ENCODE measurements at places on chromosomes 2 and 18.

DNA sequence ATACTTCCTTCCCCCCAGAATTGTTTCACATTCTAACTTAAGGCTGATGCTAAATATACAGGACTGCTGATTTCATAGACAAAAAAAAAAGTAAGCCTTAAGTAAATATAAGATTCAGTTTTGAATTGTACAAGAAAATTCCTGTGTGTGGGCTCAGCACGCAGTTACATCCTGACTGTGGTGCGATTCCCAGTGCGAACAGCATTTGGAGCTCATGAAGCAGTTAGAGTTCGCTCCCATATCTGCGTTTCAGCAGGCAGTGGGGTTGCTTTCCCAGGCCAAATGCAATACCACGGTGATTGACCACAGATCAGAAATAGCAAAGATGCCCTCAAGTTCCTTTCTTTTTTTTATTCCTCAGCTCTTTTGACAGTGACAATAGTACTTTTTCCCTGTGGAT is 75.6 kb downstream of the SATB2 start:
- DNase-seq, result no peak

- no peak for DNase-seq
Measured at GRCh38 chr2:68744366-68744912, 9.8 kb downstream of the ARHGAP25 start.

- peak; percentile 65 for DNase-seq
Measured at GRCh38 chr2:237603718-237604362, 13.3 kb upstream of the RAB17 start.

- no peak for DNase-seq
Measured at GRCh38 chr18:23143016-23143814, 7.9 kb downstream of the CABLES1 start.

DNA sequence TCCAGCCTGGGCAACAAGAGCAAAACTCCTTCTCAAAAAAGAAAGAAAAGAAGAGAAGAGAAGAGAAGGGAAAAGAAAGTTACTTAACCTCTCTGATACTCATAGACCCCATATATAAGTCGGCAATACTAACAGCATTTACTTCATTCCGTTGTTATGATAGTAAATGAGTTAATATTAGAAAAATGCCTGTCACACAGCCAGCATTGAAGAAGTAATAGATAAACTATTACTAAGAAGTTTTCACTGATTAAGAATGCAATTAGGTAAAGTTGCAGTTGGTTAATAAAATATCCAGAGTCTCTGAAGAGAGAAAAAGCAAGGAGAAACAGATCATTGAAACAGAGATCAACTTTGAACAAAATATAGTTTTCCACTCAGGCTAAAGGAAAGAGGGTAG is 161.3 kb upstream of the UBE2E3 start:
- no peak for DNase-seq

- no peak for DNase-seq
Measured at GRCh38 chr2:240244543-240244942, 104.1 kb upstream of the OTOS start.

DNA sequence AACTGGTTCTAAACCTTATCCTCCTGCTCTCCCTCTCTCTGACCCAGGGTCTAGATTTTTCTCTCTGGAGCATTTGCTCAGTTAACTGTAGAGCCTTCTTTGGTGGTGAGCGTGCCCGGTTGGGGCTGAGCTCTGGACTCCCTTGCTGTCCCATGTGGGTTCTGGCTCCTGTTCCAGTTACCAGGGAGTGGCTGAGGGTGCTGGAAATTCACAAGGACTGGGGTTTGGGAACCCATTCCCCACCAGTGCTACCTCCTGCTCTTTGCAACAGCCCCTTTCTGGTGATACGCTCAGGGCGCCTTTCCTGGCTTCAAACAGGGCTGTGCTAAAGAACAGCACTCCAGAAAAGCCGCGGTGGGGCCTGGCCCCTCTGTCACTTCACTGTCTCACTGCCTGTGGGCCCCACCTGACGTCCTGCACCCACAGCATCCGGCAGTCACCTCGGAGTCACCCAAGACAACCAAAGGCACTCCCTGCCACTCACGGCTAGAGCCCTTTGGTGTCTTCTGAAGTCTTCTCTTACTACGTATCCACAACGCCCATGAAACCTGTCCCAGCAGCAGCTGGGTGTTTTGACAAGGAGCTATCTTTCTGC is 41.3 kb downstream of the CAPN13 start:
- DNase-seq, result no peak

DNA sequence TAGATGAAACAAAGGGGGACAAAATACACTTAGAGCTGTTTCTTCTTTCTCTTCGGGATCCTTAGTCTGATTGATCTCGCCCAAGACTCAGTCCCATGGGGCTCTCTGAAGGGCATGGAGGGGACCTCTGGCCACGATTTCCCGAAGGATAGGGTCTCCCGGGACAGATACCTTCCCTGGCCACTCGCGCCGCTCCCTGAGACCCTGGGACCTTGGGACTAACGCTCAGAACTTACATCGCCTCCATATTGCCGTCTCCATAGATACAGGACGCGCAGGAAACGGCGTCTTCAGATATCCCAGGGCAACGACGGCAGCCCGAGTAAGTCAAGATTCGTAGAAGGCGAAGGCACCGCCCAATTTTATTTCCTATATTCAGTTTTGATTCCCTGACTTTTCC is at the start of gene CFAP65:
CFAP65 (minus strand) TSS at position 265 of the 400 bp plus-strand sequence. CDS start 2,468 bp downstream, outside the sequence.
- DNase-seq, result no peak

DNA sequence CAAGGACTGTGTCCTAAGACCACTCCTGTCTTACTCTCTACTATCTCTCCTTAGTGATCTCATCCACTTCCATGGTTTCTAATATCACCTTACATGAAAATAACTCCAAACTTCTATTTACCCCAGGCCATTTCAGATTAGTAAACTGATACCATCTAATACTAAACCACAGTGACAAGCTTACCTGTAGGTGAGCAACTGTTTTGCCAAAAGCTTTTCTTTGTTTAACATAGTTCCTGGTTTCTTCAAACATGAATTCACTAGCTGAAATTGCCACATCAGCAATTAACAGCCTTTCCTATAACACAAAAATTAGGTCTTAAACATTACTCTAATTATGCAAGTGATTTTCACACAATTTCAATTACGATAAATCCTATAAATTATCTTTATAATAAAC is 22.1 kb downstream of the ACADL start:
- no peak for DNase-seq

DNA sequence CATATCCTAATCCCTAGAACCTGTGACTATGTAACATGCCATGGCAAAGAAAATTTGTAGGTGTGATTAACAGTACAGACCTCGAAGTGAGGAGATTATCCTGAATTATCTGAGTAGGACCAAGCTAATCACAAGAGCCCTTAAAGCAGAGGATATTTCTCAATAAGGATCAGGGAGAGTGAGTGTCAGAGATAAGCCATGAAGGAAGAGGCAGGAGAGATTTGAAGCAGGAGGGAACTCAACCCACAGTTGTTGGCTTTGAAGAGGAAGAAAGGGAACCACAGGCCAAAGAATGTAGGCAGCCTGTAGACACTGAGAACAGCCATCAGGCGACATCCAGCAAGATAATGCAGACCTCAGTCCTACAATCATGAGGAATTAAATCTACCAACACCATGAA is 229.3 kb downstream of the NBAS start:
- DNase-seq, result no peak

DNA sequence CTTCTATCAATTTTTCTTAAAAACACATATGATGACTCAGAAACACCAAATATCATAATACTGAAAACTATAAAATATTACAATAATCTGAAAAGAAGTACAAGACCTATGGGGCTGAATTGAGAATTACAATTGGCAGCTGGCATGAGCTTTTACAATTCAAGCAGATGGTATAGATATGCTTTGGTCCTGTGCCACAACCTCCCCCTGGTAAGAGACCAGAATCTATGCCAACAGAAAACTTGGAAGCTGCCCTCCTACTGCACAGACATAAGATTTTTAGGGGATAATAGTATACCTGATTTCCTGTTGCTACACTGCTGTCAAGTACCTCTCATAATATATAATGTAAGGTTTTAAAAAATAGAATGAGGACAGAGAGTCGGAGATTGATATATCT is 46.8 kb upstream of the CDH7 start:
- no peak for DNase-seq

All from CD4-positive, alpha-beta T cell treated with Interleukin-15 for 4 hours (primary cell).